ENCODE measurements at places on chromosomes 5 and 9.

DNA sequence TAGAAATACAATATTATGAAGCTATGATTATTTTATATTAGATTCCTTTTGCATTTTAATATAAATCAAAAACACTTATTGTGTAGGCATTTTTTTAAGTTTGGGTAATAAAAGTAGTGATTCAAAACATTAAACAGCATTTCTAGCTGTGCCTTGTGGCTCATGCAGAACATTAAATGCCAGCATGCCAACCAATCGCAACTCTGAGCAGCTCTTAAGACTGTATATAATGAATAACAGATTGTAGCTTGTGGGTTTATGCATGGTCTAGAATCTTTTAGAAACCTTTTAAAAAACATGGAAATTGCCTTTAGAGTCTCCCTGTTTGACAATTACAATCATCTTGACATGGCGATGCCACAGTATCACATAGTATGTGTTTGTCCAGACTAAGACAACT lies 903.8 kb downstream of the EFNA5 start:
- no peak for DNase-seq

GRCh38 chr5:120769312-120769872 lies 305.3 kb downstream of the PRR16 start:
- DNase-seq = no peak

DNA sequence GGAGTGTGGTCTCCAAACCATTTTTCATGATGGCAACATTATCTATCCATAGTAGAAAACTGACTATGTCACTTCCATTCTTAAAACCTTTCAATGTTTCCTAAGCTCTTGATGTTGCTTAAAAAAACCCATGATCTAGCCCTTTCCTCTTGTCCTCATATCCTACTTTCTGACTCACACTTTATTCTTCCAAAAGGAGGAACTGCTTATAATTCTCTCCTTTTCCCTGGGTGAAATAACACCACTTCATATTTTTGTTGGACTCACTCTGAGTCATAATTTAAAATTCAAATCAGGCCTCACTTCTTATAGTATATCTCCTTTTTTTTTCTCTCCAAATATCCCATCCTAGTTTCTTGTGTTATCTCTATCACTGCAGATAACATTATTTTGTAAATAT lies 513.9 kb downstream of the MAN2A1 start:
- no peak for DNase-seq

DNA sequence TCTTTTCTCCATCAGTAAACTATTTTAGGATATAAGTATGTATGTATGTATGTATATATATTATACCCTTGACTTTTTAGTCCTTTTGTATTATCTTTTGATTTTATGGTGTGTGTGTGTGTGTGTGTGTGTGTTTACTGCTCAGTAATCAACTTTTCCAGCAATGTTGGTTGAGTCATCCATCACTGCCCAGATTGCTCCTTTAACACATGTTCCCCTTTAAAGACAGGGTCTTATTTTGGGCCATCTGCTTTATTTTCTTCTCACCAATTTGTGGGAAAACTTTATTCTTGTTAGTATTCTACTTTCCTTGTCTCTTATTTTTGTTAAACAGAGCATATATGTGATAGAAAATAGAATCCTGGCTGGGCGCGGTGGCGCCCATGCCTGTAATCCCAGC lies 28.1 kb downstream of the ANKRD33B start:
- DNase-seq = no peak

GRCh38 chr5:173333925-173334661 lies 5.9 kb upstream of the STC2 start:
- no peak for DNase-seq

GRCh38 chr9:129995409-129996160 lies 47.4 kb downstream of the FNBP1 start:
- no peak for DNase-seq

DNA sequence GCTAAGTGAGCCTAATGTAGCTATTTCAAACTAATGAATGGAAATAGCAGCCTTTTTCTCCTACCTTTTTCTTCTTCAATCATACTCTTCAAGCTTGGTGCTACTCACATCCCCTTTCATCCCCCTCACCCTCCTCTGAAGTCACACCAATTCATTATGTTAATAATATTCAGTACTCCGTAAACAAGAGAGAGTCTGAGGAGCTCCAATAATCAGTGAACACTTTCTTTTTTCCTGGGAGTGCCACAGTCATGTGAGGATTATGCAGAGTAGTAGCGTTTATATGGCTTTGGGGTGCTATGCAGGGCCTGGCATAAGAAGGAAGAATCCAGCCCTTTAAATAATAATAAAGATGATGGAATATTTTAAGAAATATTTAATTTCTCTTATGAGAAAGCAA lies 354.3 kb upstream of the CTNND2 start:
- no peak for DNase-seq

- DNase-seq = no peak
These were observed 230 bp downstream of the SLC44A1 start for GRCh38 chr9:105244734-105245028.

DNA sequence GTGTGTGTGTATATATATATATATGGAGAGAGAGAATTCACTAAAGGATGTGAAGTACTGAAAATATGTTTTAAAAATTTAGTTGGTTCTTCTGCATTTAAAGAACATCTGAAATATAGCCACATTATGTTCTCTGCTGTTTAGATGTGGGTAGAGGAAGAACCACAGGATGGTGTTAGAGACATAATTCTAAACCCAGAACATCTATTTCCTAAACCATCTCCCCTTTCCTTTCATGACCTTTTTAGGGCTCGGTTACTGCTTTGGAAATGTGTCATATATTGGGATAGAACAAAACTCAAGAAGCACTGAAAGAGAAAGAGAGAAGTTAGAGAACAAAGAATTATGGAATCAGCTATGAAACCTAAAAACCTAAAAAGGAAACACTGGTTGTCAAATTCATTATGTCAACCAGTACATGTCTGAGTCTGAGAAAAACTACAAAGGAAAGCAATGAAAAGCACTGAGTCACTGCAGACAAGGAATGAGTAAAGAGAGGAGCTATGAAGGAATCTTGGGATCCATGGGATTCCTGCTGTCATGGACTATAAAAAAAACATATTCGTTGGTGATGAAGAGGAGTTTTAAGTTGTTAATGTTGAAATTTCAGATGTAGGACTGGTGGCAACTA lies 28.4 kb downstream of the SLC12A2 start:
- DNase-seq = no peak

- DNase-seq = no peak
These were observed 53.8 kb upstream of the EDIL3 start for GRCh38 chr5:84438456-84438855.

GRCh38 chr5:160788102-160788660 lies 63.8 kb downstream of the ATP10B start:
- no peak for DNase-seq

GRCh38 chr5:63931836-63932235 lies 30.4 kb downstream of the HTR1A start:
- no peak for DNase-seq

- DNase-seq = no peak
These were observed 9.5 kb downstream of the RNF14 start for GRCh38 chr5:141978389-141978788.

DNA sequence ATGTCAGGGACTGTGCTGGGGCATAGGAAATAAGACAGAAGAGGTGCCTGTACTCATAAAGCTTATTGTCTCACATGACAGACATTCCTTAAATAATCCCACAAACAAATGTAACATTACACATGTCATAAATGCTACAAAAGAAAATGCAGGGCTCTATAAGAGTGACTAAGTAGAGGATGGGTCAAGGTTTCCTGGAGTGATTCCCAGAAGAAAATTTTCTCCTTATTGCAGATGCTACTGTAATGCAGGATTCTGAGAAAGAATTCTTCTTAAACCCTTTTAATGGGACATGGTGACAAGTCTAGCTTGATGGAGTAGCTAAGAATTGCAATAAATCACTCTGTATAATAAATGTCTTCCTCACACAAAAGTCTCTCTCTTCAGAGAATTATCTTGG lies 55.7 kb downstream of the SH3TC2 start:
- no peak for DNase-seq

GRCh38 chr9:121651295-121652020 lies at the start of gene DAB2IP:
Gene DAB2IP (plus strand): TSS chr9:121651634. CDS start chr9:121651776, 142 bp downstream.
- no peak for DNase-seq

DNA sequence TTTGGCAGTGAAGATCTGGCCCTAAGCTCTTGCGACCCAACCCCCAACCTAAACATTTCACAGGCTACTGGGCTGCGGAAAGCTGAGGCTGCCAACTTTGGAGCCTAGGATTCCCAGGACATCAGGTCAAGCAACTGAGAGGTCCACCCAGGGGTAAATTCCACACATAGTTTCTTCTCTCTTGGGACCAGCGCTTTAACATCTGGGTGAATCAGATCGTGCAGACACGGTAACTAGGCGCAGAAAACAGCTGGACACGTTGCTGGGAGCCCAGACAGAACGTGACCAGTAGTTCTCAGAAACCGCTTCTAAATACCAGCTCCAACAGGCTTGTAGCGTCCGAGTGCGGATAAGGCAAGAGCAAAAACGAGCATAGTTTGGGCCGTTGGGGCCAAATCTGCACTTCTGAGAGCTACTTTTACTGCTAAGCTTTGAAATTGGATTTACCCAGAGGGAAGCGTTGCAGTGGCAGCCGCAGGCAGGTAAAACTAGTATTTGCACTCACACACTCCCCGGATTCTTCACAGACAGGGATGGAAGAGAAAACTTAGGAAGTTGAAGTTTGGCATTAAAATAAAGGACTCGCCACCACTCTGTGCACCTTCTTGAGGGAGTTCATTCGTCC lies 11.8 kb downstream of the ITGA1 start:
- DNase-seq = no peak

DNA sequence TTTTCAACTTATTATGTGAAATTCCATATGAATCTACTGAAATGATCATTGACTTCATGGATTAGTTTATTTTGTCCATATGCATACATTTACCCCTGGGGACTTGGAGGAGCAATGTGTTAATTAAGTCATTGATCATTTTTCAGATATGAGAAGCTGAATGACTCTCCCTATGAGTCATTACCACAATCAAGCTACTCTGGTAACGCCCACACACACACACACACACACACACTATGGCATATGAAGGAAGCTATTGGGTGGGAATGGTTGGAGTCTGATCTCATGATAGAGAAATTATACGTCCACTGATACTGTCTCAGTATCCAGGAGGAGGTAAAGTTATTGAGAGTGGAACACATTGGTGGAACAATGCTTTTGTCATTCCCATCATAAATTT lies 528.9 kb downstream of the AGTPBP1 start:
- DNase-seq = peak; percentile 0

DNA sequence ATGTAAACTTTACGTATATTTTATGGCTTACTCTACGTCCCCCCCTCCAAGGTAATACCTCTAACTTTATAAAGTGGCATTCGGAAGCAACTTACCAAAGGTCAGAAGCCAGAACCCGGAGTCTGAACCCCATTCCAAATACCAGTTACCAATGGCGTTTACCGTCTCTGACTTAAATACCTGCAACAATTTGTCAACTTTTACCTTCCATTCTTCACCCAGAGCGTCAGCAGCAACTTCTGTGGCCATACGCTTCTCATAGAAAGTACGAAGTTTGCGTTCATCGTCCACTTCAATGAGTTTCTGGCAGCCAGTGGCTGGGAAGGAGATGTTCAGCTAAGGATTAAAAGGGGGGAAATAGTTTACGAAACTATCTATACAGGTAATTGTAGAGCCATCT lies 753 bp downstream of the RPS6 start:
- DNase-seq = no peak

- no peak for DNase-seq
These were observed 234.4 kb upstream of the DAPK1 start for GRCh38 chr9:87263291-87263690.

DNA sequence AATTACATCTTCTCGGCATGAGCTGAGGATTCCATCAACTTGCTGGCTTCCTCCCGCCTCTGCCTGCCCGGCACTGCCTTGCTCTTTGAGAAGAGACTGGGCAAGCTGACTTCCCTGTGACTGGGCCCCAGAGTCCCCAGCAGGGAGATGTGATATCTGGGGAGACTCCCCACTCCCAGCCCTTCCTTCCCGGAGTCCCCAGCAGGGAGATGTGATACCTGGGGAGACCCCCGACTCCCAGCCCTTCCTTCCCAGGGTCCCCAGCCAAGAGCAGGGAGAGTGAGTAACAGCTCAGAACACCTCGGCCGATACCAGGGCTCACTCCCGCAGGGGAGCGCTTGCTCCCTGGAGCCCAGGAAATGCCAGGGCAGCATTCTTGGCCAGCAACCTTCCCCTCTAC lies 90.1 kb upstream of the NEURL1B start:
- no peak for DNase-seq

DNA sequence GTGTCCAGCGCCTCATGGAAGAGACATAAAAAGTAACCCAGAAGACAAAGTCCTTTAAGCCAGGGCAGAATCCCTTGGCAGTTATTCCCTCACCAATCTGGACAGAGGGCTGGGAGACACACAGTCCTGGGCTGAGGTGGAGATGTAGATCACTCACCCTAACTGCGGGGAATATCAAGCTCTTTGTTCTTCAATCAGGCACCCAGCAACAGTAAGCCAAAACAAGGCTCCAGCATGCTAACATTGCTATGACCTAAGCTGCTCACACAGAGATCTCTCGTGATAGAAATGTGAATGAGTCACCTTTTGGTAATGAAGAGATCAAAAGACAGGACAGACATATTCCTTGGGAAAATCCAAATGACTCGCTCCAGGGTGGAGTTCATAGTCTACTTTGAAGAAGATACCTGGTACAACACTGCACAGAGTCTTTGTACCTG lies 101.3 kb downstream of the FBN2 start:
- no peak for DNase-seq

GRCh38 chr9:3827175-3827574 lies 301.4 kb upstream of the RFX3 start:
- DNase-seq = no peak

- no peak for DNase-seq
These were observed 70.1 kb upstream of the IFNK start for GRCh38 chr9:27453860-27454553.

- no peak for DNase-seq
These were observed at the start of gene GNA14 for GRCh38 chr9:77648234-77649108. Gene GNA14 (minus strand): TSS chr9:77648322. CDS start chr9:77647793, 529 bp downstream.

DNA sequence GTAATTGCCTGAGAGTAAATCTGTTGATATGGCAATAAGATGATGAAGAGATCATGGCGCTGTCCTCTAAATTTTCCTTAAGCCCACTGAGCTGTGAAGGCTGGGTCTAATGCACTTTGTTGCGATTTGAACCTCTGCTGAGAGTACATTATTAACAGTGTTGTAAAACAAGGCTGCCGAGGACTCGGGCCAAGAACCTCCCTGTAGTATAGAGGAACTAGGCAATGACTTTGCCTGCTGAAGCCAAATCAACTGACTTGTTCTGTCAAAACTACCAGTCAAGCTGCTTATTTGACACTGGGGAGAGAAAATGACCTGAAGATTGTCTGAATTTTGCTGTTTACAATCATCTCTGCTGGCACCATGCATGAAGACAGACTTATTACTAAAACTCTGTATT lies 1154.7 kb downstream of the DTWD2 start:
- no peak for DNase-seq

GRCh38 chr9:136091582-136092352 lies 3.3 kb downstream of the NACC2 start:
- DNase-seq = no peak

Data from stimulated activated CD4-positive, alpha-beta T cell treated with anti-CD3 and anti-CD28 coated beads, Interleukin-15, amount 100 ng/mL, for 48 hours (primary cell).